Spinal cord (tissue), 10 donors: ENCODE measurements at places on chromosomes 3 and 15.

- no peak overlapping the region for H3K4me3 ChIP-seq
- H3K27me3 ChIP-seq, result no peaks in the 10 kb centered on the region
- H3K4me1 ChIP-seq, result no peaks in the 10 kb centered on the region
- DNase-seq, result no peak
- no peak overlapping the region for H3K27ac ChIP-seq
- H3K36me3 ChIP-seq, result peaks cover 2% of the 10 kb centered on the region
Measured at GRCh38 chr15:55856506-55857164, 113.7 kb upstream of the PRTG start.

DNA sequence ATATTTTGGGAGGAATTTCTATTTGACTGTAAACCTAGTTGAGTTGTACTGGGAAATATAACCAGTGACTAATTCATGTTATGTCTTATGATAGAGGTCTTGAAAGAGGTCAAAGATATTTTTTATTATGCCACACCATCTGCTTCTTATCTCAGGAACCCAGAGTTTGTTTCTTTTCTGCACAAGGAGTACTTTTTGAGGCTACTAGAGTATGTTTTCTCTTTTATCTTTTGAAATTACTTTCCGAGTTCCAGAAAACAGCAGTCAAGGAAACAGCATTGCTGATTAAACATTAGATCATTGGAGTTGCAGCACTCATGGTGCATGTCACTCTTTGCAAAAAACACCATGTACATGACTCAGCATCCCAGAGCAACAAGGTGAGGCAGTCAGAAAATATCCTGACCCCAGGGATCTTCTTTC lies 645.8 kb upstream of the NR2F2 start:
- H3K27me3 ChIP-seq, result no peaks in the 10 kb centered on the region
- H3K4me3 ChIP-seq, result no peak overlapping the region
- H3K36me3 ChIP-seq, result no peaks in the 10 kb centered on the region
- H3K4me1 ChIP-seq, result no peaks in the 10 kb centered on the region
- no peak overlapping the region for H3K27ac ChIP-seq
- no peak for DNase-seq

DNA sequence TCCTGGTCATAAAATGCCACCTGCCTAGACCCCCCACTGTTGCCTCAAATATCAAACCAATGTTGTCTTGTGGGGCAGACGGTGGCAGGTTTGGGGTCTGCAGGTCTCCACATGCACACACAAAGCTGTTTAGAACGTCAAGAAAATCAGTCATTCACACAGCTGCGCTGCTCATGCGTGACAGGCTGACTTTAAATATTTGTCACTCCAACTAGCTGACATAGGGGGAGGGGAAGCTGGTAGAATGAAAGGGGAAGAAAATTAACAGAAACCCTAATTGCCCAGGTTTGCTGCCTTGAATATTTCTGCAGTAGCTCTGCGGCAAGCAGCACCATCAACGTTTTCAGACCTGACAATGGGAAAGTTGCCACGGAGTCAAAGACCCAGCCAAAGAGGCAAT lies 201.8 kb downstream of the ABHD5 start:
- H3K4me1 ChIP-seq, result peaks cover 6% of the 10 kb centered on the region
- no peaks in the 10 kb centered on the region for H3K27me3 ChIP-seq
- no peak overlapping the region for H3K27ac ChIP-seq
- H3K36me3 ChIP-seq, result no peaks in the 10 kb centered on the region

DNA sequence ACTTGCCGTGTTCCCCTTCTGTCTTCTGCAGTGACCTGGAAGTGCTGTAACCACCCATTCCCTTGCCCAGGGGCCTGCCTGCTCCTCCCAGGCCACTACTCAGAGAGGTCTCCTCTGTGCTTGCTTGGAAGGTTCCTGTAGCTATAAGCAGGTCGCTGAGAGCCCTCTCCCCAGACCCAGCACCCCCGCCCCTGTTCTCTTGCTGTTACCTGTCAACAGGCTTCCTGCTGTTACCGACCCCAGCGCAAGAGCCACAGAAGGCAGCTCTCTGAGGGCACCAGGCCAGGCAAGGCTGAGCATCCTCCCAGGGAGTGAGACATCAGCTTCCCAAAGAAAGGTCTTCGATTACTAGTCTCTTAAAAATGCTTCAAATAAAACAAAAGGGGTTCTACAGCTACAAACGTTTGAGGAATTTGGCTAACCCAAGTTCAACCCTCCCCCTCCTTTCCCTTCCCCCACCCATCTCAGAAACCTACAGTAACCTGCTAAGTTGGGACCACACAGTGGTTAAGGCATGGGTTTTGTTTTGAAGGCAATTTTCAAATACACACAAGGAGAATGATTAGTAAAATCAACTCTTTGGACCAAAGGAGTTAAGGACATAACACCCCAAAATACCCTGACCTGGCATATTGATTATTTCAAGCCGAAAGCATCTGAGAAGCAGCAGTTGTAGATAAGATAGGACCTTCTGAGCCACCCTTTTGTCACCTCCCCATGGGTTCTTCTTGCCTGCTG lies 74.9 kb upstream of the MFGE8 start:
- H3K27me3 ChIP-seq, result no peaks in the 10 kb centered on the region
- peaks cover 4% of the 10 kb centered on the region for H3K4me1 ChIP-seq
- H3K4me3 ChIP-seq, result no peak overlapping the region
- no peak for DNase-seq
- no peak overlapping the region for H3K27ac ChIP-seq

DNA sequence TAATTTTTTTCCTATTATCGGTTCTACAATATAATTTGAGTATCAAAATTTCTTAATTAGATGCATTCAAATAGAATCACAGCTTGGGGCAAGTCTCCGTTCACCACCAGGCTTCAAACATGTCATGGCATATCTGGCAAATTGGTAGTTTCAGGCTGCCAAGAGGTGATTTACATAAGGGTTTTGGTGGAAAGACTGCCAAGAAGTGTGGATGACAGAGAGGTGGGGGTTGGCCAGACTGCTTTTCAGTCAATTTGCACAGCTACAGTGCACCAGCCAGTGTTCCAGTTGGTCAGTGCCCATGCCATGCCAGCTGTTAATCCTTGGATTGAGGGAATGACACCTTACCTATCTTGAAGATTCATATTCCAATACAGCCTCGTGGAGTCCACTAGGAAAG lies 8.4 kb upstream of the GSK3B start:
- no peaks in the 10 kb centered on the region for H3K4me1 ChIP-seq
- peak; percentile 61 for DNase-seq
- no peak overlapping the region for H3K27ac ChIP-seq
- peaks cover 4% of the 10 kb centered on the region for H3K36me3 ChIP-seq

GRCh38 chr3:187295316-187296034 lies 3.9 kb upstream of the MASP1 start:
- H3K4me1 ChIP-seq, result peaks cover 5% of the 10 kb centered on the region
- no peaks in the 10 kb centered on the region for H3K36me3 ChIP-seq
- DNase-seq, result no peak
- H3K27me3 ChIP-seq, result no peaks in the 10 kb centered on the region
- no peak overlapping the region for H3K4me3 ChIP-seq

- no peak overlapping the region for H3K27ac ChIP-seq
- H3K4me3 ChIP-seq, result no peak overlapping the region
- no peaks in the 10 kb centered on the region for H3K36me3 ChIP-seq
- no peaks in the 10 kb centered on the region for H3K4me1 ChIP-seq
Measured at GRCh38 chr3:141382571-141382970, 14.3 kb downstream of the ZBTB38 start.

- H3K36me3 ChIP-seq, result no peaks in the 10 kb centered on the region
- no peaks in the 10 kb centered on the region for H3K27me3 ChIP-seq
- H3K4me1 ChIP-seq, result no peaks in the 10 kb centered on the region
- H3K27ac ChIP-seq, result no peak overlapping the region
Measured at GRCh38 chr3:24538891-24539290, 44.2 kb upstream of the THRB start.

DNA sequence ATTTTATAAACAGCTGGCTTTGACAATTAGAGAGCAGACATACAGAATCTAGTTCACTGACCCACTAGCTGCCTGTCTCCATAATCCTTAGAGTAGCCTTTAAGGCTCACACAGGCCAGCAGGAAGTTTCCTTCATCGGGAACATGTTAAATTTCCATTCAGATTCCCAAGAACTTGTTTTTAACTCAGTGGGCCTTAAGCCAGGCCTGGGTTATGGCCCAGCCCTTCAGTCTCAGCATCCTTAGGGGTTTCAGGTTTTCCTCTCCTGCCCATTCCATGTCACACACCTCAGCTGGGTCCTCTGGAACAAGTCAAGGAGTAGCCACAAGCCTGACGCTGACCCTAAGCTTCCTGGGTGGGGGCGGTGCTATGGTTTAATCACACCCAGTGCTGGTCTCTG lies 15.0 kb downstream of the CDAN1 start:
- peaks cover 6% of the 10 kb centered on the region for H3K4me1 ChIP-seq
- H3K4me3 ChIP-seq, result no peak overlapping the region
- no peaks in the 10 kb centered on the region for H3K27me3 ChIP-seq
- no peak overlapping the region for H3K27ac ChIP-seq
- peaks cover 78% of the 10 kb centered on the region for H3K36me3 ChIP-seq

DNA sequence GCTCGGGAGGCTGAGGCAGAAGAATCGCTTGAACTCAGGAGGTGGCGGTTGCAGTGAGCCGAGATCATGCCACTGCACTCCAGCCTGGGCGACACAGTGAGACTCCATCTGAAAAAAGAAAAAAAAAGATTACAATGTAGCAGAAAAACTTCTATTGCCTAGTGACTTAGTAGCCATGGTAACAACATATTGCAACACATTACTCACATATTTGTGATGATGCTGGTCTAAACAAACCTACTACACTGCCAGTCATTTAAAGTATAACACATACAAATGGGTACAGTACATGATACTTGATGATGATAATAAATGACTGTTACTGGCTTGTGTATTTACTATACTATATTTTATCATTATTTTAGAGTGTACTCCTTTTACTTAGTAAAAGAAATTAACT lies 125.6 kb downstream of the PLOD2 start:
- no peaks in the 10 kb centered on the region for H3K36me3 ChIP-seq
- H3K4me1 ChIP-seq, result no peaks in the 10 kb centered on the region
- H3K27me3 ChIP-seq, result no peaks in the 10 kb centered on the region
- no peak overlapping the region for H3K4me3 ChIP-seq
- DNase-seq, result no peak

- no peak for DNase-seq
- H3K36me3 ChIP-seq, result no peaks in the 10 kb centered on the region
- no peak overlapping the region for H3K4me3 ChIP-seq
- no peaks in the 10 kb centered on the region for H3K27me3 ChIP-seq
Measured at GRCh38 chr3:65864357-65864904, 174.3 kb downstream of the MAGI1 start.

DNA sequence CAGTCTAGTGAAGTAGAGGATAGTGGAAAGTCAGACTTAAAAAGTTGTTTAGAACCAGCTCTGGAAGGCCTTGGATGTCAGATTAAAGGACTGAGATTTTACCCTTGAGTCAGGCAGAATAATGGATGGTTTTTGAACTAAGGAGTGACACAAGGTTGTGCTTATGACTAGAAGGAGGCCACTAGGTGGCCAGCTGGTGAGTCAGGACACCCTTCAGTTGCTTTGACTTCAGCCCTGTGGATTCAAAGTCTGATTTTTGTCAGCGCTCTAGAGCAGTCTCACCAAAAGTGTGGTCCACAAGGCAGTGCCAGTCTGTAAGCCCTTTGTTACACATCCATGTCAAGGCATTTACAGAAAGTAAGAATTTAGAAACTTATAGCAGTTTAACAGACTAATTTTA lies 3.8 kb upstream of the GABPB1 start:
- H3K36me3 ChIP-seq, result peaks cover 15% of the 10 kb centered on the region
- H3K27me3 ChIP-seq, result no peaks in the 10 kb centered on the region
- no peak overlapping the region for H3K27ac ChIP-seq

- H3K27ac ChIP-seq, result no peak overlapping the region
- H3K27me3 ChIP-seq, result no peaks in the 10 kb centered on the region
- H3K36me3 ChIP-seq, result no peaks in the 10 kb centered on the region
- DNase-seq, result no peak
- H3K4me1 ChIP-seq, result no peaks in the 10 kb centered on the region
- H3K4me3 ChIP-seq, result no peak overlapping the region
Measured at GRCh38 chr3:107367353-107367752, 9.9 kb upstream of the CCDC54 start.

GRCh38 chr3:109353057-109353456 lies 15.7 kb upstream of the DPPA4 start:
- no peak overlapping the region for H3K4me3 ChIP-seq
- no peak overlapping the region for H3K27ac ChIP-seq
- H3K4me1 ChIP-seq, result no peaks in the 10 kb centered on the region
- H3K27me3 ChIP-seq, result no peaks in the 10 kb centered on the region
- no peak for DNase-seq

- no peak for DNase-seq
- peaks cover 21% of the 10 kb centered on the region for H3K4me1 ChIP-seq
- no peaks in the 10 kb centered on the region for H3K27me3 ChIP-seq
- H3K27ac ChIP-seq, result no peak overlapping the region
- H3K4me3 ChIP-seq, result no peak overlapping the region
Measured at GRCh38 chr15:42157981-42158765, 1.7 kb upstream of the PLA2G4F start.

DNA sequence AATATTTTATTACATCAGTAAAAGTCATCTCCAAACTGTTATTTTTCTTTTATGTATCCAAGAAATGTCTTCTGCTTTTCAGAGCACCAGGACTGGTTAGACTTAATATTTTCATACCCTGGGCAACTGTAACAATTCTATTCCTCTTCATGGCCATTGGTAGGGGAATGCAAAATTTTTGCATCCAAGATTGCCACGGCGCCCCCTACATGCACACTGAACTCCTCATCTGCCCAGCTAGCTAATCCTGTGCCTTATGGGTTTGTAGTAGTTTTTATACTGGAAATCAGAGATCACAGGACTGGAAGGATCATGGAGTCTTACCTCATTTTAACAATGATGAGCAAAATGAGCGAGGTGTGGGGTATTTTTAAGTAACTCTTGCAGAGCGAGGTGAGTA lies 74.2 kb downstream of the CRTC3 start:
- H3K4me1 ChIP-seq, result no peaks in the 10 kb centered on the region
- H3K27me3 ChIP-seq, result no peaks in the 10 kb centered on the region
- peaks cover 25% of the 10 kb centered on the region for H3K36me3 ChIP-seq
- H3K27ac ChIP-seq, result no peak overlapping the region
- no peak overlapping the region for H3K4me3 ChIP-seq

DNA sequence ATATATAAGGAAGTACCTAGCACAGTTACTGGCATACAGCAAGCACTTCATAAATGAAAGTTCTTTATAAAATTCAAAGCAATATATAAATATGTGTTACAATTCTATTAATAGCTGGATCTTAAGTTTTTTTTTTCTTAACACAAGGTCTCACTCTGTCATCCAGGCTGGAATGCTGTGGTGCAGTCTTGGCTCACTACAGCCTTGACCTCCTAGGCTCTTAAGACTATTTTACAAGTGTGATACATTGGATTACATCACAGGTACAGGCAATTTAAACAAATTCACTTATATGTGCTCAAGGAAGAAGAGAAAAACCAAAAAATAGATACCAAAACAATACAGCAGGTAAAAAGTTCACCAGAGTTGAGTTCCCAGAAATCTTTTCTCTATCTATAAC lies 60.6 kb downstream of the ZNF280D start:
- H3K27me3 ChIP-seq, result no peaks in the 10 kb centered on the region
- H3K36me3 ChIP-seq, result no peaks in the 10 kb centered on the region
- no peak overlapping the region for H3K27ac ChIP-seq
- H3K4me1 ChIP-seq, result no peaks in the 10 kb centered on the region

DNA sequence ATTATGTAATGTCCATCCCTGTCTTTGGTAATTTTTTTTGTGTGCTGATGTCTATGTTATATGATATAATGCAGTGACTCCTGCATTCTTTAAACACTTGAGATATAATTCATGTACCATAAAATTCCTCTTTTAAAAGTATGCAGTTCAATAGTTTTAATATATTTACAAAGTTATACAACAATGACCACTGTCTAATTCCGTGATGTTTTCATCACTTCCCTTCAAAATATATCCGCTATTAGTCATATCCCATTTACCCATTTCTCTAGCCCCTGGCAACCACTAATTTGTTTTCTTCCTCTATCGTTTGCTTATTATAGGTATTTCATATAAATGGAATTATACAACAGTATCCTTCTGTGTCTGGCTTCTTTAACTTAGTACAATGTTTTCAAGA lies 64.9 kb upstream of the SUCLG2 start:
- H3K27me3 ChIP-seq, result no peaks in the 10 kb centered on the region
- no peak overlapping the region for H3K27ac ChIP-seq
- H3K4me3 ChIP-seq, result no peak overlapping the region
